Activated T-cell treated with anti-CD3 and anti-CD28 coated beads, Interleukin-2, amount 50 U/mL, for 4 hours (primary cell): ENCODE measurements at places on chromosomes 2 and 18. TPM values are rescaled to one million over a fixed set of nuclear protein-coding genes. Genes with fewer than 3 reads are reported as not detected.

RTKN gene
- total RNA-seq: 1.0 TPM

GPR35 gene
- 3.3 TPM for total RNA-seq

ABCG5 gene
- not detected for total RNA-seq

KCNG2 gene
- total RNA-seq: not detected

CYP26B1 gene
- 0.16 TPM for total RNA-seq

TBC1D8 gene
- 1.1 TPM for total RNA-seq

BIN1 gene
- total RNA-seq: 32.7 TPM

ZNF516 gene
- 3.0 TPM for total RNA-seq

SCN7A gene
- total RNA-seq: 0.05 TPM

ARHGEF4 gene
- 0.84 TPM for total RNA-seq

ORC2 gene
- 52.4 TPM for total RNA-seq
